ENCODE measurements at places on chromosomes 6 and 20. TPM values are rescaled to one million over a fixed set of nuclear protein-coding genes. Genes with fewer than 3 reads are reported as not detected.

GRCh38 chr6:14194976-14195375 lies 77.4 kb downstream of the CD83 start:
- peaks cover 5% of the 10 kb centered on the region for H3K27me3 ChIP-seq
- DNase-seq = no peak
- H3K4me3 ChIP-seq = no peak overlapping the region
- no peak overlapping the region for H3K27ac ChIP-seq
- no peaks in the 10 kb centered on the region for H3K36me3 ChIP-seq

The C2 gene
- total RNA-seq = 10.0 TPM

The PRSS16 gene
- total RNA-seq = not detected

DNA sequence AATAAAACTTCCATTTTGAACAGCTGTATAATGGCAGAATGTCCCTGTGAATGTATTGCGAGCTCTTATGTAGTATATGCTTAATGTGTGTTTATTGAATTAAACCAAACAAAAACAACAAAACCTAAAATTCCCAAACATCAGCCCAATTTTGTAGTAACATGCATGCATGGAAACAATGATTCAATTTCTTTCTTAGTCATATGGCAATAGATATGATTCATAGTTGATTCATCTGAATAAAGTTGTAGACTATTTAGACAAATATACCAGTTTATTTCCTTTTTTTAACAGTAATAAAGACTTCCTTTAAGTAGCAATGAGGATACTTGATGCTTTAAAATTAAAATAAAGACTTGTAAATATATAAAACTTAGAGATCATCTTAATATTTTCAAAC lies 670.6 kb downstream of the CD109 start:
- H3K36me3 ChIP-seq = no peaks in the 10 kb centered on the region
- H3K27me3 ChIP-seq = no peaks in the 10 kb centered on the region
- DNase-seq = no peak
- no peaks in the 10 kb centered on the region for H3K4me1 ChIP-seq
- H3K4me3 ChIP-seq = no peak overlapping the region

The SEL1L2 gene
- not detected for total RNA-seq

GRCh38 chr20:63686492-63687321 lies 9.7 kb upstream of the TNFRSF6B start:
- H3K27ac ChIP-seq = peak overlapping the region; percentile 72
- H3K27me3 ChIP-seq = no peaks in the 10 kb centered on the region
- peak overlapping the region; percentile 36 for H3K4me3 ChIP-seq
- peak; percentile 95 for DNase-seq

The MEP1A gene
- total RNA-seq = 0.17 TPM

The IL17F gene
- not detected for total RNA-seq

DNA sequence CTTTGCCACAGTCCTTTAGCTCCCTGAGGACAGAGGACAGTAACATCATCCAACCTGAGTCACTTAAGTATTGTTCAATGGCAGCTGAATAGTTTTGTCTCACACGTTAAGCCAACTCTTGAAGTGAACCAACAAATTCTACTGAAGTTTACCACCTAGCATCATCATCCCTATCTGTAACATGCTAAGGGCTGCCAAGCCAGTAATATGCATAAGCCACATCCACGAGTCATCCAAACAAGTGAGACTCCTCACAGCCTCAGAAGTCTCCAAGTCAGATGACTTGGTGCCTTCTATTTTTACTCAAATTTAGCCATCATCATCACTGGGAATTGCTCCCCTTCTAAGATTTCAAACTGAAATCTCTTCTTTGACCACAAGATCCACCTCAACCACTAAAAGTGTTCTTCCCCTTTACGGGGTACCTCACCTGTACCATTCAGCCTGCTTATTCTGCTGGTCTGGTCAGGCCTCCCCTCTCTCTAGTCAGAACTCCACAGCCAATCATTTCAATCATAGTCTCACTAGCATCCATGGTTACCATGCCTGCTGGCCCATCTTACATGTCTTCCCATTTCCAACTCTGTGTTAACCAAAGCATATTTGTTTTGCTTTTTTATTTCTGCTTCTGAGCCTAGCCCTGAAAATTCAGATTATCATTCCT lies 73.7 kb downstream of the DTNBP1 start:
- H3K36me3 ChIP-seq = no peaks in the 10 kb centered on the region
- H3K4me3 ChIP-seq = no peak overlapping the region
- no peaks in the 10 kb centered on the region for H3K4me1 ChIP-seq
- no peak for DNase-seq
- H3K27ac ChIP-seq = no peak overlapping the region
- H3K27me3 ChIP-seq = no peaks in the 10 kb centered on the region

GRCh38 chr6:40727271-40727670 lies 140.1 kb upstream of the LRFN2 start:
- no peak overlapping the region for H3K4me3 ChIP-seq
- no peak for DNase-seq
- H3K27me3 ChIP-seq = no peaks in the 10 kb centered on the region
- no peaks in the 10 kb centered on the region for H3K36me3 ChIP-seq
- no peaks in the 10 kb centered on the region for H3K4me1 ChIP-seq

The FILIP1 gene
- total RNA-seq = 41.7 TPM

DNA sequence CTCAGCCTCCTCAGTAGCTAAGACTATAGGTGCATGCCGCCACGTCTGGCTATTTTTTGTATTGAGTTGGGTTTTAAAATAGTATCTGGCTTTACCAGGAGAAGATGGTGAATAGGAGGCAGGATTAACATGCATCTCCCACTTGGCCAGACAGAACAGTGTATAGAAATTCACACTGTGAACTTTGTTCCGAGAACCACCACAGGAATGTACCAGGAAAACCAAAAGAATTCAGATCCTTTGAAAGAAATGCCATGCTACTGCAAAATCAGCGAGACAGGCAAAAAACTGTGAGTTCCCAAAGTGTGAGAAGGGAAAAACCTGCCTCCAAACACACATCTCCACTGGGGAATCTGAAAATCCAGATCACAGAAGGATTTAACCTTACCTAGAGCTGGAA lies 327.6 kb downstream of the NKAIN2 start:
- H3K27ac ChIP-seq = no peak overlapping the region
- no peaks in the 10 kb centered on the region for H3K27me3 ChIP-seq
- no peak overlapping the region for H3K4me3 ChIP-seq
- H3K4me1 ChIP-seq = no peaks in the 10 kb centered on the region

- no peaks in the 10 kb centered on the region for H3K4me1 ChIP-seq
- DNase-seq = no peak
- no peak overlapping the region for H3K4me3 ChIP-seq
- no peaks in the 10 kb centered on the region for H3K27me3 ChIP-seq
- H3K36me3 ChIP-seq = no peaks in the 10 kb centered on the region
Measured at GRCh38 chr6:45722876-45723275, 292.8 kb downstream of the CLIC5 start.

DNA sequence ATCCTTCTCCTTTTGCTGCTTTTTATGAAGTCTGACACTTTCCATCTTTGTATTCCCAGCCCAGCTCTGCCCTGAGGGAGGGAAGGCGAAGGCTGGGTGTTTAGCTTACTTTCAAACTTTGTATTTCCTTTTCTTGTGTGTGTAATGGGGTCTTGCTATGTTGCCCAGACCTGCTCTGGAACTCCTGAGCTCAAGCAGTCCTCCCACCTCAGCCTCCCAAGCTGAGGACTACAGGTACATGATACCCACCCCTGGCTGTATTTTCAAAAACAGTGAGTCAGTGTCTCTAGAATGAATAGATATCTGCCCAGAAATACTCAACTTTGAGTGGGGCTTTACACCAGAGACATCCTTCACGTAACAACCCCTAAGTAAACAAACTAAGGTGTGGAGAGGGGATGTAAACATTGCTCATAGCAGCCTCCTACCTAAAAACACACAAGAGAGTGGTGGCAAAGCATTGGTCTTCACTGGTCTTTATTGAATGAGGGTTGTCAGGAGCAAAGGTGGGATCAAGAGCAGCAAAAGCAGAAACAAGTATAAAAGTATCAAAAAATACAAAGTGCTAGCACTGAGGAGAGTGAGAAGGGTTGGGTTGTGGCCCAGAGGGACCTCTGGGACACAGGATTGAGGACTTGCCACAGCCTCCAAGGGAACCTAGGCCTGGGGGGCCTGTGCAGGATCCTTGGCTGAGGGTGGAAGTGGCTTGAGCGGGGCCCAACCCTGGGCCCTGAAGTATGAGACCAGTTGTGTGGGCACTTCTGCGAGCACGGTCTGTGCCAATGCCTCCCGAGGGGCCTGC lies 10.2 kb downstream of the SPAG4 start:
- H3K27me3 ChIP-seq = no peaks in the 10 kb centered on the region
- H3K4me3 ChIP-seq = no peak overlapping the region
- H3K36me3 ChIP-seq = peaks cover 70% of the 10 kb centered on the region
- H3K27ac ChIP-seq = no peak overlapping the region
- no peaks in the 10 kb centered on the region for H3K4me1 ChIP-seq

GRCh38 chr6:163554663-163555062 lies 140.1 kb downstream of the QKI start:
- H3K27me3 ChIP-seq = no peaks in the 10 kb centered on the region
- no peak overlapping the region for H3K4me3 ChIP-seq
- H3K4me1 ChIP-seq = peaks cover 8% of the 10 kb centered on the region

The PLN gene
- 343 TPM for total RNA-seq

GRCh38 chr6:41437604-41438003 lies 102.2 kb downstream of the NCR2 start:
- peaks cover 1% of the 10 kb centered on the region for H3K4me1 ChIP-seq
- H3K27ac ChIP-seq = no peak overlapping the region
- no peak for DNase-seq

DNA sequence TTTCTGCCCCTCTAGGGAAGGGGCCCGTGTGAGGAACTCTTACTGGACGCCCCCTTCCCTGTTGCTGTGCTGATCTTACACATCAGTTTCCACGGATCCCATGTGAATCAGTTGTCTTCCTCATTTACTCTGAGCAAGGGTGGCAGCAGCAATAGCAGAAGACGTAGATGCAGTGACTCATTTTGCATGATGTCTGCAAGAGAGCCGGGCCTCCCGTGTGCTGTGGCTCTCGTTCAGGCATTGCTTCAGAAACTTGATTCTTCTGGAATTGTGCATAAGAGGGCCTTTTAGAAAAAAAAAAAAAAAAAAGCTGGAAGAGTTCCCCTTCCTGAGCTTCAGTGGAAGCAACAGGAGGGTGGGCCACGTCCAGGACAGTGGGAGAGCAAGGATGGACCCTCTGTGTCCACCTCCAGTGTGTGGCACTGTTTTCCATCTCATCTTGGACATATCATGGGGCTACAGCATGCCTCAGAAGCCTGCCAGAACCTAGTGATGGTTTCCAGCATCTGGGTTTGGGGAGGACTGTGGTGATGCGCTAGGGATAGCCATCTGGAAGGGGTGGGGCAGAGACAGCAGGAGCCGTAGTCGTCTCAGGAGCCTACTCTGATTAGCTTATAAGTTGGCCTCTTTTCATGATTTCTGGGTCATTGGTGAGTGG lies 62.1 kb downstream of the FOXO3 start:
- DNase-seq = no peak
- H3K27ac ChIP-seq = peak overlapping the region; percentile 36
- H3K4me3 ChIP-seq = no peak overlapping the region
- no peaks in the 10 kb centered on the region for H3K27me3 ChIP-seq

GRCh38 chr6:16270178-16270794 lies 31.9 kb downstream of the GMPR start:
- peaks cover 18% of the 10 kb centered on the region for H3K36me3 ChIP-seq
- DNase-seq = no peak
- no peak overlapping the region for H3K4me3 ChIP-seq
- H3K4me1 ChIP-seq = peaks cover 10% of the 10 kb centered on the region

The BANF2 gene
- not detected for total RNA-seq

DNA sequence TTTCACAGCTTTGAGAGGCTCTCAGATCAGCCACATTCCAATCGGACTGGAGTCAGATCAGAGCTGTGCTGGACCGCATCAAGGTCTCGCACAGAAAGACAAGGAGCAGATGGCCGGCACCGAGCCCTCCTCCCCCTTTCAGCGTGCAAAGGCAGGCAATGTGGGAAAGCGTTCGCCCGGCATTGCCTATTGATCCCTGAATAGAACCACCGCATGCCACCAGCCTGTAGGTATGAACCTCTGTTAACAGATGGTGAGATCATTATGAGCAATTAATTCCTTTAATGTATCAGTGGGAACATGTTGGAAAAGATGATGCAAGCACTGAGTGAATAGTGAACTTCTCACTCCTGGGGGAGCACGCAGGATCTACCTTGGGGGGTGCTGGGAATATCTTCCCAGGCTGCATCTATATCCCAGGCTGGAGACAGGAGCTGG lies 117.5 kb upstream of the ID4 start:
- H3K27me3 ChIP-seq = no peaks in the 10 kb centered on the region
- no peak overlapping the region for H3K27ac ChIP-seq
- no peaks in the 10 kb centered on the region for H3K36me3 ChIP-seq
- no peaks in the 10 kb centered on the region for H3K4me1 ChIP-seq
- DNase-seq = no peak
- no peak overlapping the region for H3K4me3 ChIP-seq

DNA sequence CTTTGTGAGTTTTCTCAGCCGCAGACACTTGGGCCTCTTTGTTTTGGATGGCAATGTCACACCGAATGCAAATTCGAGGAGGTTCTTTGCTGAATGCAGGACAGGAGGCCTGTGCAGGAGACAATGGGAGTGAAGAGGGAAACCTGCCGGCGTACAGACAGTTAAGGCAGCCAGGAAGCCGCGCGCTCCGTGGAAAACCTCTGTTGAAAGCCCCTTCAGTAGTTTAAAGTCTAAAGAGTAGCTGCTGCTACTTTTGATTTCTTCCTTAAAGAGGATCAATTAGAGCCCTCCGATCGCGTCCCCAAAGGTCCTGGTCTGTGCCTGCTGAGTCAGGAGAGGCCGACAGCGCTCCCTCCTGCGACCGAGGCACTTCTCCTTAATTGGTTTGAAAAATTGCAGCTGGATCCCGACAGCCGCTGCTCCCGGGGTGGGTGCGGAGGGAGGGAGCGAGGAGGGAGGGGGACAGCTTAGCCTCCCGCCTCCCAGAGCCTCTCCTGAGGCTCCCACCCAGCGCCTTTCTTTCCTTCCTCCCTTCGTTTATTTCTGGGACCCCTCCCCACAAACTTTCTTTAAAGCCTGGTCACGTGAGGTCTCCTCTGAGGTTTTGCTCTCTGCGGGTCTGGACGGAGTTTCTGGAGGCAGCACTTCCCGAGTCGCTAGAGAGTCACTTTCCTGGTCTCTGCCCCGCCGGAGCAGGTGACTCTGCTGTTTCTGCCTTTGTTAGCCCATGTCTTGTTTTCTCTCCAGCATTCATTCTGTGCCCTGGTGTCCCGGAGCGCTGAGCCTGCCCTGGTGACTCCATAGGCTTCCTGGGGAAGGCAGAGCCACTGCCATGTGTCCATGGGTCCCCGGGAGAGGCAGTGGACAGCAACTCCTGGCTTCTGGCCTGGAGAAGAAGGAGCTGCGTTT lies 22.3 kb upstream of the RPP40 start:
- H3K4me3 ChIP-seq = peak overlapping the region; percentile 66
- no peaks in the 10 kb centered on the region for H3K27me3 ChIP-seq
- no peaks in the 10 kb centered on the region for H3K36me3 ChIP-seq
- DNase-seq = peak; percentile 91
- peaks cover 17% of the 10 kb centered on the region for H3K4me1 ChIP-seq

All from esophagus muscularis mucosa (tissue), 4 donors.